ENCODE measurements at places on chromosomes 3 and 15.

DNA sequence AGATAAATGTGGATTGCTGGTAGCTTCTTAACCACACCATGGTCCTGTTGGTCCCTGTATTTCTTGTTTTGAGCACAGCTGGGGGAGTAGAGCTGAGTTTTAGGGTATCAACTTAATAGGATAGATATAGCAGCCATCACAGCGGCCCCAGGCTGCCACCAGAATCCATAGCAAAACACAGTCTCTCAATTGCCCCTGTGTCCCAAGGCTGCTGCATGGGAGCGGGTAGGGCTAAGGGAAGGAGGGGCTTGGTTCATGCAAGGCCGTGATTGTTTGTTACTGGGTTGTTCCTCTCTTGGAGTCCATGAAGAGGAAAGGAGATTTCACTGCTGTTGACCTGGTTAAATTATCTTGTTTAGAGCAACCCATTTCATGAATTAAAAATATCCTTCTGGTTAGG, 22.1 kb downstream of the ARNT2 start:
- no peak for DNase-seq

DNA sequence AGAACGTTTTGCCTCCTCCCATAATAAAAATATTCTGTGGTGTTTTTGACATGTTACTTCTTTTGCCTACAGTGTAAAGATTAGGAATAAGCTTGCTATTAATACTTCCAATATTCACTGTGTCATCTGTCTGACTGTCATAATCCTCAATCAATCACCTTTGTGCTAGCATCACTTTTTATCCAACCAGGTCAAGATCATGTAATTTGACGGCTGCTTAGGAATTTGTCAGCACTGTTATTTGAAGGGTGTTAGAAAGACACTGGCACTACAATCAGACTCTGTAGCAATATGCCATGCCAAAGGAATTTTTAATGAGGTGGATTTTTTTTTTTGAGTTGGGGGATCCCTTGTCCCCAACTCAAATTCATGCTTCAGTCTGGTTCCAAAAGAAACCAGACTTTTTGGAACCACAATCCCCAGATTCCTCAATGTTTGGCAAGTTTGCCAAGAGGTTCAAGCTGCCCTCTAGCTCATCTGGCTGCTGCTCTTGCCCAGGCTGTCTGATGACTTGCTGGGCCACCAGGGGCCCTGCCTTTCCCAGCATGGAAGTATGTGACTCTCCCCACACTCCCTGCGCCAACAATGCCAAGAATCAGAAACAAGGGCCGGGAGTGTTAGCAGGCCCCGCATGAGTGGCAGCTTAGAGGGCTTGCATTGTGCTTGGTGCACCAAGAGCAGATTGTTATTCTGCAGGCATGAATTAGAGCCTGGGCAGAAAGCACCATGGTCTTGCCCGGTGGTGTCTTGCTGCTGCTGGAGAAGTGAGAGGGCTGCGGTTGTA, 58.6 kb upstream of the TSC22D2 start:
- peak; percentile 78 for DNase-seq

DNA sequence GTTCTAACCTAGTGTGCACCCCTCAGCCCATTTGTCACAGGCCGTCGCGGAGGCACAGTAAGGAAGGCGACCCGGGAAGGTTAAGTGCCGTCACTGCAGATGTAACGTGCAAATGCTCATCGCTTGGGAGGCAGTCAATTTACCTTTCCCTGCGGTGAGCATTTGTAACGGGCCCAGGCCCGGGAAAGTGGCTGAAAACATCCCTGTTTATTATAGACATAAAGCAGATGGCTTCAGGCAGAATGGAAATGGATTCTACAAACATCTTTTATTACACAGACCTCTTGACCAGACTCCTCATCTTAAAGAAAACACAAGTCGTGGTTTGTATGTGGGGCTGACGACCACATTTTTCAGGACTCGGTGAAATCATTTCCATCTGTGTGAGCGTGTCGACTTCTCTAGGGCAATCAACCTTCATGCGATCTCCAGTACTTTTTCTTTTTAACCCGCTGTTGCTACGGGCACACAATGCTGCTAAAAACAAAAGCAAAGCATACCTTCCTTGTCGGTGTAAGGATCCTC, 43.6 kb downstream of the NMNAT3 start:
- DNase-seq = no peak

DNA sequence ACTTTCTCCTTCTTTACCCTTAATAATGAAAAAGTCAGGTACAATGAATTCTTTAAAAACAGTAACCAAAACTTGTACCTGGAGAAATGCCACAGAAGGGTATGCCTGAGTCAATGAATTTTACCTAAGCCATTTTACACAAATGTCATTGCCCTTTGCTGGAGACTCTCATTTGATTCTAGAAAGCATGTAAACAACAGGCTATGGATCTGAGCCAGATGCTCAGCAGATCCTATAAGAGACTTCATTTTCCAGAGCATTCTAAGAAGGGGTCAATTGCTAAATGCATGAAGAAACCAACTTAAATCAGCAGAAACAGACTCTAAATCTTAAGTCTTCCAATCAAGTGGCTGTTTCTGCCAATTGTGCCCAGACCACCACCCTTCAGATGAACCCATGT, 83.8 kb upstream of the GALNT15 start:
- no peak for DNase-seq

DNA sequence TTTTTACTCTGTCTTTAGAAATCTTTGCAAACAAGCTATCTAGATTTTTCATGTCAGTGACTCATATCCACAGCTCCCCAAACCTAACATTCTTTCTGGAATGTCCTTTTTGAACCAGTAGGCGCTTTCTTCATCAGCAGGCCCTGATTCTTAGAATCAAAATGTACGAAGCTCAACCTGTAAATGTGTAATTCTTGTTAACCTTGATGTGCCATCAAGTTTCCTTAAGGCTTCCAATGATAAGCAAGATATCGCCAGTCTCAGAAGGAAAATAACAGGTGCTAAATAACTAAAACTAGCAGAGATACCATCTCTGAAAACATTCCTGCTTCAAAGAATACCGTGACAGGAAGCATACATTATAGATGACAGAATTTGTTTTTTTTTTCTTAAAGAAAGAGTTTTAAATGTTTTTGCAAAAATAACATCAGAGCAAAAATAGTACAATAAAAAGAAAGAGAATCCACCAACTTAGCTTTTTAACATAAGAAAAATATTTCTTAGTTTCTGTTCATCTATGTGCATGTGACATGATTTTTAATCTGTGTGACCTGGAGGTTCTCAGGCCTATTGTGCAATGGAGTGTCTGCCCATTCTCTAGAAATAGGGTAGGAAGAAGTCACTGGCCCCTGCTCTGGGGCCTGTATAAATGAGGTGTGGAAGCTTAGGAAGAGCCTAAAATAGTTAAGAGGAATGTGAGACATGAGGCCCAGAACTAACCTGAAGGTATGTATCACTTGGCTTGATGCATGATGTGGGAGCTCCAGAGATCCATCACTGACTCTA, 14.7 kb upstream of the SECISBP2L start:
- no peak for DNase-seq

- no peak for DNase-seq
These were observed 115.2 kb upstream of the PLCL2 start for GRCh38 chr3:16769525-16769924.

Measured in tibial artery (tissue), 4 donors.